ENCODE measurements at places on chromosomes 16 and 17. TPM values are rescaled to one million over a fixed set of nuclear protein-coding genes. Genes with fewer than 3 reads are reported as not detected.

SOCS3 gene
- total RNA-seq, result 75.4 TPM

HS3ST3A1 gene
- total RNA-seq, result 7.2 TPM

C16orf89 gene
- not detected for total RNA-seq

CRHR1 gene
- not detected for total RNA-seq

HSD17B2 gene
- not detected for total RNA-seq

TBX6 gene
- 1.6 TPM for total RNA-seq

LPO gene
- not detected for total RNA-seq

KRT39 gene
- total RNA-seq, result not detected

ZG16 gene
- total RNA-seq, result not detected

SDR42E1 gene
- 5.9 TPM for total RNA-seq

KRTAP4-1 gene
- not detected for total RNA-seq

KRT12 gene
- not detected for total RNA-seq

TBC1D26 gene
- not detected for total RNA-seq

LIMD2 gene
- 228 TPM for total RNA-seq

CMTR2 gene
- total RNA-seq, result 18.2 TPM

MEOX1 gene
- not detected for total RNA-seq

ASGR1 gene
- total RNA-seq, result 1.1 TPM

TGFB1I1 gene
- 1.2 TPM for total RNA-seq

CD7 gene
- total RNA-seq, result 454 TPM

C17orf50 gene
- total RNA-seq, result not detected

PDILT gene
- total RNA-seq, result not detected

RAB40B gene
- 5.2 TPM for total RNA-seq

PRDM7 gene
- total RNA-seq, result not detected

IL21R gene
- 101 TPM for total RNA-seq

CCL14 gene
- not detected for total RNA-seq

SMCR8 gene
- 19.2 TPM for total RNA-seq

CCDC78 gene
- total RNA-seq, result 5.8 TPM

CX3CL1 gene
- not detected for total RNA-seq

AARS1 gene
- total RNA-seq, result 109 TPM

CDRT15 gene
- total RNA-seq, result not detected

GRIN2A gene
- not detected for total RNA-seq

SYNGR3 gene
- total RNA-seq, result 26.3 TPM

MLX gene
- total RNA-seq, result 75.4 TPM

TBC1D3G gene
- not detected for total RNA-seq

MT1F gene
- 4.3 TPM for total RNA-seq

PLXDC1 gene
- total RNA-seq, result 0.60 TPM

KRT222 gene
- not detected for total RNA-seq

SLC16A5 gene
- 7.2 TPM for total RNA-seq

PRR15L gene
- not detected for total RNA-seq

OR1A1 gene
- total RNA-seq, result not detected

PIEZO1 gene
- 214 TPM for total RNA-seq
